ENCODE measurements at places on chromosomes 7 and 10.

DNA sequence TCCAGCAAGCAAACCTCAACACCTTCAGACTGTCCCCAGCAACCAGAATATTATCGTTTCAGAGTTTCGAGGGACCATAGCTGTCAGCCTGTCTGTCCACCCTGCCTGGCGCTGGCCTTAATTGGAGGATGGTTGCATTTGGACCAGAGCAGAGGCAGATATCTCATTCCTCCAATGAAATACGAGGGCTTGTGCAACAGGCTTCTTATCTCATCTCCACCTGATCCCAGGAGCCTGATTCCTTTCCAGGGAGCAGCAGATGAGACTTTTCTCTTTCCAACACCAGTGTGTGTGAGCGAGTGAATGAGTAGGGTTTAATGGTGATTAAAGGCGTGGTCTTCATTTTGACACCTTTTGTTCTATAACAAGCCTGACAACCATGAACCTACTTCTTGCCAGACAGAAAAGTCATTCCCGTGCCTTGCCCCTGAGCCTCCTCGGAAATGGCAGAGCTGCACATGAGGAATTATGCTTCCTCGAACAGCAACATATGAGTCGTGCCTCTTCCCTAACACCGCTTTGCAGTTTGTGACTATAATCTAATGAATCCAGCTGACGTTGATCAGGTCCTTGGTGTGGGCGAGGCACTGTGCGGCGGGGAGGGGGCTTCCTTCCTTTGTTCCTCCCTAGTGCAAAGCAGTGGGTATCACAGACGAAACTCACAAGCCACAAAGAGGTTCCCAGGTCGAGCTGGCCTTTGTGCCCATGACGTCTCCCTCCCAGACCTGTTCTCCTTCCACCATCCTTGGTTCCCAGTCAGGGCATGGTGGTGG, 147.4 kb downstream of the CUX1 start:
- H3K27ac ChIP-seq = no peak overlapping the region
- no peaks in the 10 kb centered on the region for H3K36me3 ChIP-seq
- no peak overlapping the region for H3K4me3 ChIP-seq
- no peak for DNase-seq
- H3K27me3 ChIP-seq = no peaks in the 10 kb centered on the region
- no peaks in the 10 kb centered on the region for H3K4me1 ChIP-seq

GRCh38 chr10:129922598-129923123, 41.4 kb downstream of the EBF3 start:
- H3K27ac ChIP-seq = no peak overlapping the region
- no peaks in the 10 kb centered on the region for H3K27me3 ChIP-seq
- no peaks in the 10 kb centered on the region for H3K36me3 ChIP-seq
- DNase-seq = no peak

GRCh38 chr7:129780257-129780973, 168.9 kb downstream of the NRF1 start:
- no peak for DNase-seq
- H3K27ac ChIP-seq = no peak overlapping the region
- H3K4me3 ChIP-seq = peak overlapping the region; percentile 24
- H3K36me3 ChIP-seq = no peaks in the 10 kb centered on the region
- H3K4me1 ChIP-seq = peaks cover 60% of the 10 kb centered on the region
- peaks cover 61% of the 10 kb centered on the region for H3K27me3 ChIP-seq

- no peak for DNase-seq
- H3K36me3 ChIP-seq = no peaks in the 10 kb centered on the region
- H3K4me1 ChIP-seq = no peaks in the 10 kb centered on the region
Measured at GRCh38 chr7:31419505-31420055, 79.1 kb upstream of the NEUROD6 start.

All from natural killer cell (primary cell).